ENCODE measurements at places on chromosomes 13 and 19. TPM values are rescaled to one million over a fixed set of nuclear protein-coding genes. Genes with fewer than 3 reads are reported as not detected.

DNA sequence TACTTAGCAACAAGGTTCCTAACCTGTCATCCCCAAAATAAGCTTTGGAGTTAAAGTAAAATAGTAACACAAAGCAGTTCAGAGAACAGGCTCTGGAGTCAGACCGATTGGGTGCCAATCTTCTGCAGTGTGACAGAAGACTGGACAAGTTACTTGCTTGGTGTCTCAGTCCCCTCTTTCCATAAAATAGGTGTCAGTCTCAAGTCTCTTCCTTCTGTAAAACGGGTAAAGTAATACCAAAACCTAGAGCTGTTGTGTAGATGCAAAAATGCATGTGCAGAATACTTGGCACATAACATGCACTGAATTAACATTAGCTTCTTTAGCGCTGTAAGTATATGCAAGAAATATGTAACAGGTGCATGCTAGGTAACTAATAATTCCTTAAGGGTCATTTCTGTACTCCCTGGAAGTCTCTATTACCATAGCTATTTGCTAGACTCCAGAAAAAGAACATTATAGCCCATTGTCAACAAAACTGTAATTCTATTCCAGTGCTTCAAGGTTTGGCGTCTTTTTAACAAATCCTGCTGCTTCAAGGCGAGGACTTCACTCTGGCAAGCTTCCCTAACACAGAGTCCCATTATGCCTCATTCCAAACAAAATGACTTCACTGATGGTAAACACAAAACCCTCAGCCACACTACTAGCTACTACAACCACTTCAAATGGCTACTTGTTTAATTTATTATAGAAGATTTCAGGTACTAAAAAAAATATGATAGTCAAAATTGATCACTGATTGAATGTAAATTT is 32.8 kb downstream of the ELF1 start:
- DNase-seq: no peak

GRCh38 chr19:8196271-8196927 is 12.8 kb upstream of the CERS4 start:
- DNase-seq: no peak

GRCh38 chr19:18172331-18173053 is 1.1 kb upstream of the IFI30 start:
- DNase-seq: no peak

Gene ZNF285
- total RNA-seq: 2.4 TPM

- DNase-seq: no peak
Observed at GRCh38 chr13:67119481-67119894, 110.6 kb downstream of the PCDH9 start.

GRCh38 chr19:46700704-46701103 is 16.2 kb downstream of the PRKD2 start:
- DNase-seq: no peak

Gene ZNF709
- 7.5 TPM for total RNA-seq

DNA sequence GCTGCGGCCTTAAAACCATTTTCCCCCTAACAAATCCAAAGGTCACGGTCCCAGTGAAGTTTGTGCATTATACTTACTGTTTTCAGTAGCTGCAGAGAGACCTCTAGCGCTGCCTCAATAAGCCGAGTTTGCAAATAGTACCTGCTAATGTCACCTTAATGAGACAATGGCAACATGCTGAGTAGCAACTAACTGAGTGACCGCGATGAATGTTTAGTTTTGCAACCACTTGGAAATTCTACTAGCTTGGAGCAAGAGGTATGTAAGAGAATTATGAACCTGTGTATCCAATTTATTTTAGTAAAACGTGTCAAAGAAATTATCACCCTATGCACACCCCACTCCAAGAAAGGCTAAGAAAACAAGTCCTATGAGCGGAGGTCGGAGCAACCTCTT is 1.2 kb downstream of the KPNA3 start:
- peak; percentile 18 for DNase-seq

- peak; percentile 74 for DNase-seq
Observed at GRCh38 chr19:33286899-33287298, 15.4 kb downstream of the CEBPA start.

Gene GPR18
- total RNA-seq: 0.54 TPM

DNA sequence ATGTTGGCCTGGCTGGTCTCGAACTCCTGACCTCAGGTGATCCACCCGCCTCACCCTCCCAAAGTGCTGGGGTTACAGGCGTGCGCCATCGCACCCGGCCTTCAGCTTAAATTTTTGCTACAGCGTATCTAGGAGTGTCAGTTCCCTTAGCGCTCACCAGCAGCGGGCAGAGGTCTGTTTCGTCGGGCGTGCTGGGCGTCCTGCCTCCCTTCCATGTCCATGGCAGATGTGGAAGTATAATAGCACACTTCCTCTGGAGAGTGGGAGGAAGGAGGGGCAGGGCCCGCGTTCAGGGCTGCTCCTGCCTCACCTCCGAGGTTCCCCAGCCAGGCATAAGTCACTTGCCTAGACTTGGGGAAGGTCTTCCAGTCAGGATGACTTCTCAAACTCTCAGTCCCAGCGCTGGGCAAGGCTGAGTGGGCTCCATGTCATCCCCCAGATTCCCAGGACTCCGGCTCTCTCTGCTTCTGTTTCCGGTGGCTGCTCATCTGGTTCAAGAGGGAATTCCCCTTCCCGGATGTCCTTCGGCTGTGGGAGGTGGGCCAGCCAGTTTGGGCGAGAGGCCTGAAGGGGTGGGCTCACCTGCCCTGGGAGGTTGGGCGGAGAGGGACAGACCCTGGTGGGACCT is 9.5 kb downstream of the IL4I1 start:
- DNase-seq: no peak

GRCh38 chr13:24678151-24678550 is 2.1 kb upstream of the ATP12A start:
- no peak for DNase-seq

Gene KIR2DL1
- not detected for total RNA-seq

Gene COX7A1
- not detected for total RNA-seq

DNA sequence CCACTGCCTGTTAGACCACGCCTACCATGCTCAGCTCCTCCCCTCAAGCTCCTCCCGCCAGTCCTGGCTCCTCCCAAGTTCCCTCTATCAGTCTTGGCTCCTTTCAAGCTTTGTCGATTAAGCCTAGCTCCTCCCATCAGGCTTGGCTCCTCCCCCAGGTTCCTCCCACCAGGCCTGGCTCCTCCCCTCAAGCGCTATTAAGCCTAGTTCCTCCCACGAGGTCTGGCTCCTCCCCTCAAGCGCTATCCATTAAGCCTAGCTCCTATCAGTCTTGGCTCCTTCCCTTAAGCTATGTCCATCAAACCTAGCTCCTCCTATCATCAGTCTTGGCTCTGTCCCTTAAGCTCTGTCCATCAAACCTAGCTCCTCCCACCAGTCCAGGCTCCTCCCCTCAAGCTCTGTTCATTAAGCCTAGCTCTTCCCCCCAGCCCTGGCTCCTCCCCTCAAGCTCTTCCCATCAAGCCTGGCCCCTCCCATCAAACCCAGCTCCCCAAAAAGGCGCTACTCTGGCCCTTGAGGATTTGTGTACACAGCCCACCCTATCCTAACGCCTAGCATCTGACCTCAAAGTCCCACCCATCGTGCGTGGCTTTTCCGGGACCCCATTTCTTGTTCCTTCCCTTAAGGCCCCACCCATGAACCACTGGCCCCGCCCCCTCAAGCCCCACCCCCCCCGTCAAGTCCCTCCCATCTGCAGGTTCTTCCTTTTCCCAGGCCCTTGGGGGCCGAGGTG is 10.0 kb downstream of the CAMSAP3 start:
- DNase-seq: peak; percentile 55

Gene GZMM
- total RNA-seq: 0.27 TPM

Gene CEACAM20
- not detected for total RNA-seq

- DNase-seq: no peak
Observed at GRCh38 chr19:49057636-49058234, at the start of gene CGB7. TSS of gene CGB7 (minus strand) at chr19:49057749. CDS start at chr19:49055375, 2,374 bp downstream.

DNA sequence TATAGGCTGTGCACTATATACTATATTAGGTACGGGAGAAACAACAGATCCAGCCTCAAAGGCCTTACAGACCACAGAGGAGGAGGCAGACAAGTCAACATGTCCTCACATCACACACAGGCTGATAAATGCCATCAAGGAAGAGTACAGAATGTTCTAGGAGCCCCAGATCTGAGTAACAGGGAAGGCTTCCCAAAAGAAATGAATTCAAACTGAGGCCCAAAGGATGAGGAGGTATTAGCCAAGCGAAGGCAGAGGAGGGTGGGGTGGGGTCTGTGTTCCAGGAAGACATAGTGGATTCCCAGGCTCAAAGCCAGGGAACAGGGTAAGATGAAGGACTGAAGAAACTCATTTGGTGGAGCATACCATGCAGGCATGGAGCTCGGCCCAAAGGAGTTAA is 55.1 kb downstream of the RXFP2 start:
- DNase-seq: no peak

Gene ZNF627
- 13.5 TPM for total RNA-seq

Gene CBARP
- total RNA-seq: 0.27 TPM

Gene NAPSA
- total RNA-seq: 0.27 TPM

- DNase-seq: peak; percentile 82
Observed at GRCh38 chr19:2702170-2703076, at the start of gene GNG7. TSS of gene GNG7 (minus strand) at chr19:2702694. CDS start at chr19:2520688, 182,006 bp downstream.

Gene IZUMO2
- total RNA-seq: not detected

All from hematopoietic multipotent progenitor cell (in vitro differentiated cells).